H9 (cell line): ENCODE measurements at places on chromosomes 11 and 22. TPM values are rescaled to one million over a fixed set of nuclear protein-coding genes. Genes with fewer than 3 reads are reported as not detected.

The OR51E2 gene
- not detected in 2 replicates for total RNA-seq

The CALCA gene
- total RNA-seq = 0.29 TPM in 1 of 2 replicates, not detected in the other

GRCh38 chr11:70399681-70400112, 1.4 kb downstream of the CTTN start:
- peak overlapping the region; percentile 92 for H3K4me3 ChIP-seq
- H3K4me1 ChIP-seq = no peaks in the 10 kb centered on the region
- DNase-seq = peak; percentile 58
- peaks cover 16% of the 10 kb centered on the region for H3K36me3 ChIP-seq
- no peaks in the 10 kb centered on the region for H3K27me3 ChIP-seq
- H3K27ac ChIP-seq = no peak overlapping the region

- H3K4me1 ChIP-seq = no peaks in the 10 kb centered on the region
- no peaks in the 10 kb centered on the region for H3K36me3 ChIP-seq
- no peak for DNase-seq
- no peak overlapping the region for H3K4me3 ChIP-seq
- H3K27me3 ChIP-seq = peaks cover 17% of the 10 kb centered on the region; the same call in 1 of the 2 replicates
These were observed 4.1 kb upstream of the ARHGAP20 start for GRCh38 chr11:110716361-110716760.

- no peaks in the 10 kb centered on the region for H3K27me3 ChIP-seq
- no peaks in the 10 kb centered on the region for H3K4me1 ChIP-seq
- DNase-seq = no peak
- no peak overlapping the region for H3K4me3 ChIP-seq
These were observed 11.9 kb downstream of the VSIG10L2 start for GRCh38 chr11:125957618-125958332.
